CD4-positive, alpha-beta T cell treated with Interleukin-10 for 1 hour (primary cell): ENCODE measurements at places on chromosomes 16 and 17.

- no peak for DNase-seq
These were observed 9.4 kb downstream of the CYGB start for GRCh38 chr17:76528156-76528527.

DNA sequence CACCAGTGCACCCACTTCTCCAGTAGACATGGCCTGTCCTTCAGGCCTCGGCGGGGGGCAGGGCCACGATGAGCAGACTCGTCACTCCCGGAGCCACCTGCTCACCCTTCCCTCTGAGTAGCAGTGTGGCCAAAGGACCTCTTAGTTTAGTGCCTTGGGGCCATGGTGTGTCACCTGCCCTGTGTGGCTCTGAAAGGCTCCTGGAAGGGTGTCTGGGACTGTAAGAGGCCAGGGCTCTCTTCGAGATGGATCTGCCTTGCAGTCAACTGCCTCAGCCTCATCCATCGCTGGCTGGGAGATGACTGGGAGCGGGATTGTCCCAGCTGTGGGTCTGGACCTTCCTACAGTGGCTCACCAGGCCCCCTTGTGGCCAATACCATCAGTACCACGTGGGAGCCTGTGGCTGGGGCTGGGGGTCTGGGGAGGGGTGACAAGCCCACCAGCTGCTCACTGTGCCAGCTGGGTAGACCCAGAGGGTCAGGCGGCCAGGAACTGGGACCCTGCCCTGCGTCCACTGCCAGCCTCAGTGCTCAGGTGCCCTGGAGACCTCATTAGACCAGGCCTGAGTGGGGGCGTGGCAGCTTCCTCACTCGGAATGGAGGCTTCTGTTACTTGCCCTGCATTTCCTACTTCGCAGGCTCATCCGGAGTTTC is 133.4 kb downstream of the OR1D5 start:
- DNase-seq: peak; percentile 14

DNA sequence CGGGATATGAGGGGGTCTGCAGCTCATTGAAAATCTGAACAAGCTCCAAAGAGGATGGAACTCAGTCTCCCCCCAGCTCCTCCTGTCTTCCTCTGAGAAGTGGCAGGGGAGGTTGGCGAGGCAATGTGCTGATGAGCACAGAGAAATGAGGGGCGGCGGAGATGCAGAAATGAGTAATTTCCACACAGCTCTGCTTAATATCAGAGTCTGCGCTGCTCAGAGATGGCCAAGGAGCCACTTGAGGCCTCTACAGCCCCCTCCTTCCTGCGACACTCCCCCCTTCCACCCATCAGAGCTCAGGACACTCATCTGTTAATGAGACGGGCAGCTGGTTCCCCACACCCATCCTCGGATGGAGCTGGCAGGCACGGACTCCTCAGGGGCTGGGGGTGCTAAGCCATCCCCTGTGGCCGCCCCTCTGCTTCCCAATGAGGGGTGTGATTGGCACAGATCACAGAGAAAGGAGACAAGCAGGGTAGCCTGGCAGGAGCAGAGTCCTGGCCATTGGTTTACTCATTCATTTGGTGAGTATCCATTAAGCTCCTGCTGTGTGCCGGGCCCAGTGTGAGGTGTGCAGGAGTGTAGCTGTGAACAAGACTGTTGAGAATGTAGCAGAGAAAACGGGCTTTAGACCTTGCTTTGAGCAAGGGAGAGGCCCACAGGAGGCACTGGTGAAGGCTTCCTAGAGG is 12.7 kb upstream of the CRHR1 start:
- no peak for DNase-seq

DNA sequence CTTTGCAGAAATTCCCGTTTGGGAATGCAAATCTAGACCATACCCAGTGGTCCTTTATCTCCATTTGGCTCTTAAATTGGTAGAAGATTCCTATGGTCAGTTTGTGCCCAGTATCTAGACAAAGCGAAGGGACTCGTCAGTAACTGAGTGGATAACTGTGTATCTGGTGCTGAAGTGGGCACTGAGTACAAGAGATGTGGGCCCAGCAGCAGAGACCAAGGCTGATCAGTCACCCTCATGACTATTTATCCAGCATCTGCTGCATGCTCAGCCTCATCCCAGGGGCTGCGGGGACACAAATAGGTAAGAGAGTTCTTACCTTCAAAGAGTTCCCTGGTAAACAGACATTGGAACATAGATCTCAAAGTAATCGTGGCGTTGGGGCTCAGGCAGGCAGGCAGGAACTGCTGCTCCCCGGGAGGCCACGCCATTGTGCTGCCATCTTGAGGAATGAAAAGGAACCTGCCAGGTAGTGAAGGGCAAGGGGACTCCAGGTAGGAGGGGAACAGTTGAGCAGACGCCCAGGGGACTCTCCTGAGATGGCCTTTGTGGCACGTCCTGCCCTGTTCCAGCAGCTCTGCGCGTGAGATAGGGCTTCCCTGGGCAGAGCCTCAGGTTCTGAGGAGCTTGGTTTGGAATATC is 10.3 kb downstream of the NT5M start:
- DNase-seq: peak; percentile 83

GRCh38 chr16:12548270-12548983 is 255.3 kb downstream of the CPPED1 start:
- no peak for DNase-seq
